Vagina (tissue), 2 donors: ENCODE measurements at places on chromosomes 2 and 18. TPM values are rescaled to one million over a fixed set of nuclear protein-coding genes. Genes with fewer than 3 reads are reported as not detected.

GRCh38 chr2:19753818-19754217, 148.0 kb downstream of the TTC32 start:
- DNase-seq = no peak

DNA sequence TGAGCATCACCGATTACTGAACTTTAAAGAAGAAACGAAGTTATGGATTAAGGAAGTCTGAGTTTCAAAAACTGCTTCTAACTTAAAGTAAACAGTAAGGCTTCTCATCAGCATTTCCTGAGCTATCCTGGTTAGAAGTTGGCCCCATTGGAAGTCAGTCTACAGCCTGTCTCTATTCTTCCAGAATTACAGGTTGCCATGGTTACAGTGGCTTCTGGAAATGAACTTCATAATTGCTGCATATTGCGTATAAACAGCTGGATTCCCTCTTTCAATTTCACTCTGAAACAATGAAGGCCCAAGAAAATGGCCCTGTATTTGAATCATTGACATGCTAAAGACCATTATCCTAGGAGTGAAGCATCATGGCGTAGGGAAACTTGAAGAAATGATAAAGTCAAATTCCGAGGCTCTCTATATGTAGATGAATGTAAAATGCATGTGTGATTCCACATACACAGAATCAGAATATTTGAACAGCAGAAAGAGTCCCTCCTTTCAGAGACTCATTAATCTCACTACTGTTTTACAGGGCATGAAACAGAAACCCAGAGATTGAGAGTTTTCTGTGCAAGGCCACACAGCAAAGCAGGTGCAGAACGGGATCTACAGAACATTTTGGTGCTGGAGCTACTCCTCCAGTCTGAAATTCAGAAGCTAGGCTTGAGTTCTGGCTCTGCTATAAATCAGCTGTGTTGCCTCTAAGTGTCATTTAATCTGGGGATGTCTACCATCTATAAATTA, 856.4 kb upstream of the CELF4 start:
- no peak for DNase-seq

DNA sequence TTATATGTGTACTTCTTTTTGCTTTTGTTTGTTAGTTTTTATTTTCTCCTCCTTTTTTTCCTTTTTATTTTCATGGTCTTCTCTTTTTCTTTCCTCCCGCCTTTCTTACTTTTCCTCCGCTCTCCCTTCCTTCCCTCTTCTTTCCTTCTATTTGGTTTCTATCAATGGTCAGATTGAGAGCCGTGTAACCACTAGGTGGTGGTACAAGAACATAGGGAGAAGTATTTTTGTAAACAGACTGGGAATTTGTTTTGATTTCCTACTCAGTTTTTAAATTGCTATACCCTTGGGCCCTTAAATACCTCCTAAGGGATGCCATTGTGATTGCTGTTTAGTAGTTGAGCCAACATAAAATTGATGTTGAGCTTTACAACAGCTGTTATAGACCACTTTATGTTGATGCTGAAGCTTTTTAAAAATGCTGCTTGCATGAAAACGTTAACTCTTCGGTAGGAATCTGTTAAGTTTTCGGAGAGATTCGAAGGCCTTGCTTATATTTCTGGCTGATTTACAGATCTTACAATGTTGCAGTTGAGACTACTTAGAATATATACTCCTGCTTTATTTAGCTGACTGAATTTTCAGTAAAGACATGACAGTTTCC, 124.2 kb downstream of the UBE2E3 start:
- no peak for DNase-seq

DNA sequence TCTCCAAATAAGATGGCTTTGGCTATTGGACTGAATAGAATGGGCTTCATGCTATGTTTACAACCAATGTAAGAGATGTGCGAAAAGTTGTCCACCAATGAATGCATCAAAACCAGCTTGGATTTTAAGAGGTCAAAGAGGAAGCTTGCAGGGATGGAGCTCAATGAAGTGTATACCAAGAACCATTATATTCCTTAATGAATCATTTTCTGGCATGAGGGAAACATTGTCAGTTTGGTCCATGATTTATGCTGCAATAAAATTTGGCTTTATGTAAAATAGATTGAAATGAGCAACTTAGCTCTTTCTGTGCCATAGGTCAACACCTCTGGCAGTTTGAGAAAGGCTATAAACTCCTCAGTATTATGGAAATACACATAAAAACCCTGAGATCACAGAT, 107.3 kb downstream of the SH3BP4 start:
- DNase-seq = no peak

GYPC gene
- total RNA-seq = 84.2 TPM
